NCI-H1105 (cell line): ENCODE measurements at places on chromosomes 6 and 20.

DNA sequence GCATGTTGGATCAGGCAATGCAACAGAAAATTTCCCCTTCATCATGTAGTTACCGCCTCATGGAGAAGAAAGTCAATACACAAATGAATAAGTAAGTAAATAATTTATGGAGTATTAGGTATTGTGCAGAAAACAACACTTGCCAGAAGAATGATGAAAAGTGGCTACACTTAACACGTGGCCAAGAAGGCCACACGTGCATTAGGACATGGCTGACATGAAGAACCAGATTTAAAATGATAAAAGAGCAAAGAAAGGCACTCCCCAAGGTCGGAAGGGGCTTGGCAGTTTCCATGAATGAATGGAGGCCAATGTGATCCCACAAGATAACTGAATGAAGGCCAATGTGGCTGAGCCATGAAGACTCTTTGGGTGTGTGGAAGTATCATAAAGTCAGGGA lies 447.2 kb downstream of the DOK5 start:
- no peak for DNase-seq

DNA sequence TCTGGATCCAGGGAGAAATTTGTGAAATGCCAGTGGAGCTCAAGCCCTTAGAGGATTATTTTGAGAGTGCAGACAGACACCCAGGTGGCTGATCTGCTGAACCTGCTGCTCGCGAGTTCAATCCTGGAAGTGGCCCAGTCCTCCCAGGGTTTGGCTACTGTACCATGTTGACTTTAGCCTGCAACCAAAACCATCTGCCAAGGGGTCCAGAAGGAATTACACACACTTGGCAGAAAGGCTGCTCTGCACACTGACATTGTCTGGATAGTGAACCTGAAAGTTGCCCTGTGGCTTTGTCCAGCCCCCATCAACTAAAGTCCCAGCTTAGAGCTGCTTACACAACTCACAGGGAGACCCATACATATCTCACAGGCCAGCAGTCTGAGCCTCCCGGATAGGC lies 21.6 kb upstream of the PI3 start:
- DNase-seq = no peak

DNA sequence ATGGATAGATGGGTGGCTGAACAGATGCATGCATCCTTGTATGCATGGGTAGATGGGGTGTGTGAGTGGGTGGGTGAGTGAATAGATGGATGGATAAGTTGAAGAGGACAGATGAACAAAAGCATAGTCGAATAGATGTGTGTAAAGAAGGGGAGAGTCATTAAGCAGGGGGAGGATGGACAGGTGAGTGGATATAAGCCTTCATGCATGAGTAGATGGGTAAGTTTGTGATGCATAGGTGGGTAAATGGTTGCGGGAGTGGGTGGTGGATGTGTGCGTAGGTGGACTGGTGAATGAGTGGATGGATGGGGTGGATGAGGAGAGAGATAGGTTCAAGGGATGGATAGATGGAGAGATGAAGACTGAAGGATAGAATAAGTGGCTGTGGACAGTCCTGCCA lies 29.6 kb downstream of the HLA-DPB1 start:
- DNase-seq = no peak

GRCh38 chr6:149360536-149360935 lies 39.5 kb upstream of the SUMO4 start:
- no peak for DNase-seq

GRCh38 chr6:160102956-160103824 lies 18.4 kb upstream of the SLC22A1 start:
- peak; percentile 4 for DNase-seq

DNA sequence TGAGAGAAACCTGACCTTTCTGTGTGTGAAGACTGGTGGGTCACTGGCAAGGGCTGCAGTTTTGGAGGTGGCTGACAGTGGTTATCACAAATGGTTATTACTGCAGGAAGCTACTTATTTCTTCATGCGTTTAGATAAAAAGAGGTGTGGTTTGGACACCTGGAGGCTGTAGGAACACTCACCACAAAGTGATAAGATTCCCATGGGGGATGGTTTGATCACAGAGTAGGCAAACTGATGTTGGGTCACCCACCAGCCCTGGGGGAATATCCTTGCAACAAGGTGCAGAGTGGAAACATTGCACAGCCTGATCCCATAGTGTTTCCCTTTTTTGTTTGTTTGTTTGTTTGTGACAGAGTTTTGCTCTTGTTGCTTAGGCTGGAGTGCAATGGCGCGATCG lies 33.9 kb upstream of the RNGTT start:
- no peak for DNase-seq

DNA sequence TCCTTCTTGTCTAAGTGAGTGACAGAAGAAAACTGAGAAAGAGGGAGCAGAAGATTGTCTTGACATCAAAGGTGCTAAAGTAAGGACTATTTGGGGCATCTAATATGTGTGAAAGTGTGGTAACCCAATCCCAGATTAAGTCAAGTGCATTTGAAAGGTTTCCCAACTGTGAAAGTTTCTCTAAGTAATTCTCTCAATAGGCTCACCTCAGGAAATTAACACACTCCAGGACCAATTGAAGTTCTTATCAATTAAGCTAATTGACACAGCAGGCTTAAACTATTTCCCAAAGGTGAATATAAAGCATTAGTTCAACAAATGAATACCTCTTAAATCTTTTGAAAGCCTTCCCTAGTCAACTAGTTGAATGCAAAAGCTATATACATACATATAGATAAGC lies 212.8 kb upstream of the FUT9 start:
- no peak for DNase-seq

GRCh38 chr6:84808491-84809061 lies 44.2 kb upstream of the TBX18 start:
- no peak for DNase-seq

DNA sequence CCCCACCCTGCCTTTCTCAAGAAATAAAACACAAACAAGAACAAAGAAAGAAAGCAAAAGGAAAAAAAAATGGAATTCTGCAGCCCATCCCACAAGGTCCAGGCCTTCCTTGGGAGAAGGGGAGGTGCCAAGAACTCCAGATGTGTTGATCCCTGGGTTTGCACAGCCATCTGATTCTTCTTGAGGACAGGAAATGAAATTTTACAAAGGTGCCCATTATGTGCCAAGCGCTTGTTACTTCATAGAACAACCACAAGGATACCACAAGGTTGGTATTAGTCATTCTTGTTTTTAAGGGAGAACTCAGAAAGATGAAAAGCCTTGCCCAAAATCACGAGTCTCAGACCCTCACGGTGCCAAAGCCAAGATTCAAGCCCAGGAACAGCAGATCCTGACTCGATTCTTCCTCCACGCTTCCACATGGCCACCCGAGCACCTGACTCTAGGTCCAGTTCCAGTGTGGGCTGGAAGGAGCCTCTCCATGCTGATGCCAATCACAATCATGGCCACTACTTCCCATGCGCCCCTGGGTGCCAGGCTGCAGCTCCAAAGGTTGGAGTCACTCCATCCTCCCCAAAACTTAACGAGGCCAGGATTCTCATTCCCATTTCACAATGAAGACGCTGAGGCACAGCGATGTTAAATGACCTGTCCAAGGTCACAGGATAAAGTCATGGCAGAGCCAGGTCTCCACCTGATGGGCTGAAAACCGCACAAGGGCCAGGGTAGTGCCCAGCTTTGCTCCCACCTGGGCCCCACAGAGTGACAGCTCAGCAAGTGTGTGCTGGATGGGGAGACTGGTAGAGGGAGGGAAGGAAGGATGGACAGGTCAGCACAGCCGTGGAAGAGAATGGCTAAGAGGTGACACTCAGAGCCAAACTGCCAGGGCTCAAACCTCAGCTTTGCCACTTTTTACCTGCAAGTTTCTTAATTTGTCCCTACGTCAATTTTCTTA lies 66.7 kb upstream of the TOP1 start:
- DNase-seq = no peak

GRCh38 chr20:24165301-24166122 lies 176.9 kb upstream of the GGTLC1 start:
- DNase-seq = no peak

DNA sequence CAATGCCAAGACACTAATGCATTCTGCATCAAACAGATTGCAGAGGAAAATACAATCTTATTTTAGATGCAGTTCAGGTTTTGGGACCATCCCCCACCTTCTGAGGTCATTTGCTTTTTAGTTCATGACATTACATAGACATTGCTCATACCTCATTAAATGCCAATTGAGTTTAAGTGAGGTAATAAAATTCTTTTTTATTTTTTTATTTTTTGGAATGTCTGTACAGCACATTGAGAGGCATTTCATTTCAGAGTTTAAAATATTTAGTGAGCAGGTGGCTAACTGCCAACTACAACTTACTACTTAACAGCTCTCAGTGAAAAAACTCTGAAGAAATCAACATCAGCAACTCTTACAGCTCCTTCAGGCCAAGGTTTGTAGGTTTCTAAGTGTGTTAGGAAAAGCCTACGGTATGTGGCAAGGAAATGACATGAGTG lies 482.2 kb upstream of the RNF217 start:
- DNase-seq = no peak

DNA sequence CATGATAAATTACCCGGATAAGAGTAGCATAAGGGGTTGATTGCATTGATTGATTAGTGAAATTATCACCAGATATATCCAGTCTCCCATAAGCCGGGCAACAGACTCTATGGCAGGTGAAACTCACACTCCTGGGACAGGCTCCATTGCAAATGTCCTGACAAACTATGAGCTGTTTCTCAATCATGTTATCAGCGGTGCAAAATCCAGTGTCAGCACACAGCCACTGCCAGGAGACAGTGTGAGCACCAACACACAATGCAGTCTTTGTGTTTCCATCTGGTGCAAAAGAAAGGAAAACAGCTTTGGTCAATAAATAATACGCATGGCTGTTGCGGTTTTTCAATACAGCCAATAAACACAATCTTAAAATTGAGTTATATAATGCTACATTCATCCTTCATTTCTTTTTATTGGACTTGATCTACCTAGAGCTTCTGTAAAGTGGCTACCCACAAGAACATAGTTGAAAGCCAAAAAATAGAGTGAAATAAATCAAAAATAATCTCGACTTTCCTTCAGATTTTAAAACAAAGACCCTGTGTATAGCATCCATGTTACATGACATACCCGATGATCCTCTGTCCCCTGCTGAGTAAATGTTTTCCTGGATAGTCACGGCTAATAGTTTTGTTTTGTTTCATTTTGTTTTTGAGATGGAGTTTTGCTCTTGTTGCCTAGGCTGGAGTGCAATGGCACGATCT lies 64.3 kb upstream of the AFDN start:
- DNase-seq = no peak

DNA sequence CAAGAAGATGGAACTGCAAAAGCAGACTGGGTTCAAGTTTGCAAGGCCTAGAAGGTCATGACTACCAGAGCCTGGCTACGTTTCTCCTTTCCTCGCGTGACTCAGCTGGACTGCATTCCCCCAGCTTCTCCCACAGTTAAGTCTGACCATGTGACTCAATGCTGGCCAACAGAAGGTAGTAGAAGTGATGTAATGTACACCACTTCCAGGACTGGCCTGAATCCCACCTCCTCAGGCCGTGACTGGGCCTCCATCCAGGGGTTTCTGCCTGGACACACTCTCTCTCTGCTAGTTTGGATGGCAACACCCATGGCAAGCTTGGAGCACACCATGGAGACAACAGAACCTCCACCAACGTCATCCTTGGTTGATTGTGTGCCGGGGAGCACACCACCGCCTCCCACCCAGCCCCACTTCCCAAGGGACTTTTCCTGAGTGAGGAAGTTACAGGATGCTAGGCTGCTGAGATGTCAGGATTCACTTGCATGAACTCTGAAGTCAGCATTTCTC lies 112.0 kb upstream of the CDYL start:
- no peak for DNase-seq

- no peak for DNase-seq
Observed at GRCh38 chr6:83517500-83517899, 5.2 kb downstream of the PRSS35 start.

DNA sequence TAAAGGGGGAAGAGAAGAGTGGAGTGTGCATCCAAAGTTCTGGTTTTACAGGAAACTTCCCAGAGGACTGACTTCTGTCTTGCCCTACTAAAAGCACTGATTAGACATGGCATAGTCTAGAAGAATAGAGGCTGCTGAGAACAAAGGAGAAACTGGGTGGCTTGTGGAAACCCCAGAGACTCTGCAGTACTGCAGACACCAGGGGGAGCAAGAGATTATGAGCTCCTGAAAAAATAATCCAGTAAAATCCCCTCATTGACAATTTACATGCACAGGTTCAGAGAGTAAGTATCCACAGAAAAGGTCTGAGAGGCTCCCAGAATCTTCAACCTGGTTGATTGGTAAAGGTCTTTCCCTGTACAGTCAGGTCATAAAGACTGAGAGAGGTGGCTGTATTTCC lies 48.7 kb upstream of the CLVS2 start:
- no peak for DNase-seq

- no peak for DNase-seq
Observed at GRCh38 chr6:9507136-9507895, 907.6 kb downstream of the TFAP2A start.

DNA sequence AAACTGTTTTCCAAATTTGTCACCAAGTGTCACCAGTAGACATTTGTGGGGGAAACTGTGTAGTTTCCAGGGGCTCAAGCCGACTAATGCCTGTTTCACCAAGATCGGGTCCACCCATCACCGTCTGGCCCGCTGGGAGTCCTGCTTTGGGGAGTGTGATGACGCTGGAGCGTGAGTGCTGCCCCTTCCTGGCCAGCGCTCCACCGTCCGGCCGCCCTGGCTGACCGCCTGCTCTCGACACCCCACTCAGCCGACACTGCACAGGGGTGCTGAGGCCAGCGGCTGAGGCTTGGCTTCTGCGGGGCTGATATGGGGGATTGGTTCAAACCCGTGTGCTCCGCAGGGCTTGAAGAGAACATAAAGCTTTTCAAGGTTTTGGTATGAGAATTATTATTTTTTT lies 160.1 kb downstream of the SMOC2 start:
- DNase-seq = no peak

DNA sequence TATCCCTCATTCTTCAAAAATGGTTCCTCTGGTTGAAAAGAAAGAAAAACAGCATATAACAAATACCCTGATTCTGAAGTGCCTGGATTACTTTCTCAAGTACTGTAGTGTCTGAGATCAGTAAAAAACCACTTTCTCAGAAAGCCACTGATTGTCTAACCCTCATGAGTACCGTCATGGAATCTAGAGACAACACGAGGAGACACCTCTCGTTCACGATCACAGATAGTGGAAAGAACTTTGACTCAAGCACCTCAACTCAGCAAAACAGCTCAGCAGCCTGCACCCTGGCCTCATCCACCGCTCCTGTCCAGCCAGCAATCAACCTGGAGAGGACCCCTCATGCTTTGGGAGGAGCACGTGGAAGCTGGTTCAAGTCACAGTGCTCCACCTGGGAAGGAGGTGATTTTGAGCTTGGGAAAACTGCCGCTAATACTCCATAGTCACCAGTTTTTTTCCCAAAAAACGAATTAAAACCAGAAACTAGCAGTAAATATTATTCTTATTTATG lies 1.0 kb downstream of the SCML4 start:
- no peak for DNase-seq
